T1000 (cell line): ENCODE measurements at places on chromosomes 7 and 10.
A peak's percentile ranks its signal among the peaks of the same experiment; 100 is the strongest.

DNA sequence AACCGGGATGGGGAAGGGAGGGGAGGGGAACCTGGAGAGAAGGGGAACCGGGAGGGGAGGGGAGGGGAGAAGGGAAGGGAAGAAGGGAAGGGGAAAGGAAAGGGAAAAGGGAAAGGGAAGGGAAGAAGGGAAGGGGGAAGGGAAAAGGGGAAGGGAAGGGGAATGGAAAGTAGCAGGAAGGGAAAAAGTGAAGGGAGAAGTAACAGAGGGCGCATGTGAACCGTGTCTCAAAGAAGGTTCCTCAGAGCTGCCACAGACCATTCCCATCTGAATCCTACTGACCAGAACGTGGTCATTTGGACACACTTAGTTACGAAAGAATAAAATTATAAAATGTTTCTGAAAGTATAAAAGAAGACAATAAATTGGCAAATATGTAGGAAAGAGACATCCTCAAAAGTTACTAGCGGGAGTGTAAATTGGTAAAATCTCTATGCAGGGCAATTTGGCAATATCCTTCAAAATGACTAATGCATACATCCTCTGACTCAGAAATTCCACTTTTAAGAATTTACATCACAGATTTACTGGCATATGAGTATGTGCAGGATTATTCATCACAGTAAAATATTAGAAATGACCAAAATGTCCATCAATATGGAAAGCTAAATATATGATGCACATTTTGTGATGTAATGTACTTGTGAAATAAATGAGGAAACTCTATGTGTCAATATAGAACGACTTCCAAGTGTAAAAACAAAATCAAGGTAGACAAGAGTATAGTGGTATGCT, 12.9 kb downstream of the C10orf67 start:
- no peak for DNase-seq

GRCh38 chr10:114881901-114882300, 56.1 kb upstream of the TRUB1 start:
- DNase-seq = no peak

DNA sequence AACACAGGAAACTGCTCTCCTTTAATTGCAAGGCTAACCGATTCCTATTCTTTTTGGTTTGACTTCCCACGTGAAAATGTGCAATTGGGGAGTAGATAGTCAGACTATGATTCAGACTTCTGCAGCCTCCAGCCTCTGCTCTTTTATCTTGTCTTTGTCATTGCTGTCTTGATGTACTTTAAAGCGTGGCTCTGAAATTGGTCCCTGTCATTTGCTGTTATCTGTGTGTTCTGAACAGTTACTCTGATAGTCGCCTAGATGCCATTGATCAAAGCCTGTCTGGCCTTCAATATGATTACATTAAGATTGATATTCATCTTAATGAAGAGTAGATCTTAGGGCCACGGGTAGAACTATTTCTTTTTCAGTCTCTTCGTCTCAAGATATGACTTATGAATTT, 799.2 kb downstream of the REEP3 start:
- no peak for DNase-seq

GRCh38 chr7:151177310-151177709, 9.7 kb downstream of the ASB10 start:
- DNase-seq = no peak

DNA sequence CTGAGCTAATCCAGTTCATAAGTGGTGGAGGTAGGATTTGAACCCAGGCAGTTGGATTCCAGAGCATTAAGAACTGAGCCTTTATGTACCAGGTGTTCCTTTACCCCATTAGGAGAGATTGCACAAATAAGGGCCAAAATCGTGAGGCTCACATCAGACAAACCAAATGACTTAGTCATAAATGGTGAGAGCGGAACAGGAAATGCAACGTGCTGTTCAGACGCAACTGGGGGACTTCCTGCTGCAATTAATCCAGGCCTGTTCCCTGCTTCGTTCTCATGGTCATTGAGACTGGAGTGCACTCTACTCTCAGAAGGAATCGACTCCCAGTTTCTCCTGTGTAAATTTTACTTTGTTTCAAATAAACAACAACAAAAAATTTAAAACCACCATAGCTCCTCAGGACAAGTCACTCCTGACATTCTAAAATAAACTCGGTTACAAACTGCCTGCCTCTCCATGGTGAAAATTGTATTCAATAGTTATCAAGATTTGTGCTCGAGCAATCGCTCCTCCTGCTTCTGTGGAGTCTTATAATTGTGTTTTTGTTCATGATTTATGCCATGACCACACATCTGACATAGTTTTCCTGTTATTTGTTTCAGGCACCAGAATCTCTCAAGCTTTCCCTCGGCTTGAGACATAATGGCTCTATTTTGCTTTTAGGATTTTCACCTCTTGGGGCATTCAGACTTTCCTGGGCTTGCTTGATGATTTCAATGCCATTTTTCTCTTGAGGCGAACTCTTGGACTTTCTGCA, 115.3 kb upstream of the BMPER start:
- no peak for DNase-seq

DNA sequence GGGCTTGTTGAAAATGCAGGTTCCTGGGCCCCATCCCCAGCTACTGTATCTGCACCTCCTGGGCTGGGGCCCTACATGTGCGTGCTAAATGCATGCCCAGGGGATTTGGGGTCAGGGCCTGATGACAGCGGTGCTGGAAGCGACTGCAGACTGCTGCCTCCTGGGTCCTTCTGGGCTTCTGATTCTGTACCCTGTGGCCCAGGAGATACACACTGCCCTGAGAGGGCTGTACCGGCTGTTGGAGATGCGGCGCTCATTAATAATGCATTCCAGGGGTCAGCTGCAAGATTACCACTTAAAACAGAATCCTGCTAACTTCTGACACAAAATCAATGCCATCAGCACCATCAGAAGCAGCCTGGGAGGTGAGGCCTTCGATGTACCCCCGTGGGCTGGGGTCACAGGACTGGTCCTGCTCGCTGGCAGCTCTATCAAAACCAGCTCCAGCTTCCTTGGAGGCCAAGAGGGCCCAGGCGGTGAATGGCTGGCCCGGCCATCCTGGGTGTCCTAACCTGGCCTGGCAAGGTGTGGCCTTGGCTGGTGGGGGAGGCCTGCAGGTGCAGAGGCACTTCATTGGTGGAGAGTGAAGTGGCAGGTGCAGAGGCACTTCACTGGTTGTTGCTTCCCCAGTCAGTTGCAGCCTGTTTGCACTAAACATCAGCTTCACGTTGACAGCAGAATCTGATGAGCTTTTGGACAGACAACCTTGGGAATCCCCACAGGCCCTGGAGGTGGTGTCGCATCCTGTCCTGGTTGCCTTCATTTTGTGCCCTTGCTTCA, 79.2 kb downstream of the GLRX3 start:
- no peak for DNase-seq

GRCh38 chr7:41169317-41169716, 533.6 kb downstream of the INHBA start:
- DNase-seq = no peak

GRCh38 chr10:74445493-74445892, 294.5 kb downstream of the ADK start:
- no peak for DNase-seq

GRCh38 chr10:30439931-30440330, 5.9 kb downstream of the MAP3K8 start:
- DNase-seq = no peak

- DNase-seq = no peak
Observed at GRCh38 chr7:95509199-95509598, 23.5 kb downstream of the ASB4 start.

DNA sequence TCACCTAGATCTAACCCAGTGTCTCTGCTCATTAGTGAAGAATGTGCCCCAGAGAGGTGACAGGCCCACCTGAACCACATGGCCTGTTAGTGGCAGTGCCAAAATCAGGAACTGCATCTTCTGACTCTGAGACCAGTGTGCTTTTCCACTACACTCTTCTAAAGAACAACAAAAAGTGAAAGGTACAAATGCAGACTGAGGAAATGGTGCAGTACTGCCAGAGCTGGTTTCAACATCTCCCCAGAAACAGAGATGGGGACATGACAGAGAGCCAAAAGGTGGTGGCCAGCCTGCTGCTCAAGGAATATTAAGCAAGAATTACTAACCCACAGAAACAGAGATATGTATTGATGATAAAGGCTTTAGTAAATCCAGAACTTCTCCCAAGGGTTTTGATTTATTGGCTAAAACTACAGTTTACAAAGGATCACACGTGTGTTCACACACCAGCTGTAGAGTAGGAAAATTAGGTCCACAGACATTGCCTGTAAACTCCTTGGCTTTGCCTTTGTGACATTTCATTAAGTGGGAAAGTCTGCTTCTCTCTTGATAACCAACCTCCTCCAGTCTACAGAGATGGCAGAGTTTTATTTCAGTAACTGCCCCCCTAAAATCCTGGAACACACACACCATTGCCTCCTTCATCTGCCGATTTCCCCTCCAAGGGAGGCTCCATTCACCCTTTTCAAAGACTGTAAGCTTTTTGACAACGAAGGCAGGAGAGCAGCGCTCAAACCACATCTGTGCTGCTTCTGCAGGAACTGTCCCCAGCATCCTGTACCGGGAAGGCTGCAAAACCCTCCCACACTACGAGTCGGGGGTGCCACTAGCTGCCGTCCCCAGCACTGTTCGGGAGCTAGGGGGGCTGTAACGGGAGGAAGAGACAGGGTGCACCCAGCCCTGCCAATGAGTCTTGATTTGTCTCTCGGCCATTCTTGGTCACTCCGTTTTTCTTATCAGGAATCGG, 29.8 kb downstream of the GSDME start:
- DNase-seq = no peak

DNA sequence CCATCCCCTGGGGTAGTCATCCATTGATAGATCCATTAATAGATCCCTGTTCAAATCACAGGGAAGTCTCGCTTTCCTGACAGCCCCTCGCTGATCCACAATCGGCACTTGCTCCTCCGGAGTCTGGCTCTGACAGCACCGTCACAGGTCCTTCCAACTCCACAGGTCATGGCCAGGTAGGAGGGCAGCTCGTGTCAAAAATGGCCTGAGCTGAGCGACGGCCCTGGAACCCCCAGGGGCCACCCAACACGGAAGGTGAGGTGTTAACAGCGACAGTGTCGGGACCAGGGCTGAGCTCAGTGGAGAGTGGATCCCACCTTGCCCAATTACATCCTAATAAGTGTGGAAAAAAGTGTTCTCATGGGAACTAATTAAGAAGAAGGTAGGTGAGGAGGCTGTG, 219.8 kb downstream of the TCERG1L start:
- no peak for DNase-seq

DNA sequence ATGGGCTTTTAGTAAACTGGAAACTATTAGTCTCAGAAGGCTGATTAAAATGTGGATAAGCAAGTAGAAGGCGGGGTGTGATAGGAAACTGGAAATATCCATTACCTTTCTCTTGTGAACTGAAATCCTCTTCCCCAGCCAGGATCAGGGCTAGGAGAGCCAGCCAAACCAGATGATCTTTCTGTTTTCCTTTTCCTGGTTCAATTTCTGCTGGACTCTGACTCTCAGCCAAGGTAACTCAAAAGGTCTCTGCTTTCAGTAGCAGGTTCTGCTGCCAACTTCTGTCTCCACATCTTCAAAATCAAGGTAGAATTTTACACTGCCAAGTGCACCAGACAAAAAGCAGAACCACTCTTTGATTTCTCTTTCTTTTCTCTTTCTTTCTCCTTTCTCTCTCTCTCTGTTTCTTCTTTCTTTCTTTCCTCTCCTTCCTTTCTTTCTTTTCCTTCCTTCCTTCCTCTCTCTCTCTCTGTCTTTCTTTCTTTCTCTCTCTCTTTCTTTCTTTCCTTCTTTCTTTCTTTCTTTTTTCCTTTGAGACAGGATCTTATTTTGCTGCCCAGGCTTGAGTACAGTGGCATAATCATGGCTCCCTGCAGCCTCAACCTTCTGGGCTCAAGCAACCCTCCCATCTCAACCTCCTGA, 30.8 kb downstream of the OTUD1 start:
- no peak for DNase-seq

GRCh38 chr10:67815571-67816059, 22.4 kb downstream of the DNAJC12 start:
- DNase-seq = peak; percentile 4

GRCh38 chr10:14731875-14732512, 42.7 kb downstream of the FAM107B start:
- no peak for DNase-seq

DNA sequence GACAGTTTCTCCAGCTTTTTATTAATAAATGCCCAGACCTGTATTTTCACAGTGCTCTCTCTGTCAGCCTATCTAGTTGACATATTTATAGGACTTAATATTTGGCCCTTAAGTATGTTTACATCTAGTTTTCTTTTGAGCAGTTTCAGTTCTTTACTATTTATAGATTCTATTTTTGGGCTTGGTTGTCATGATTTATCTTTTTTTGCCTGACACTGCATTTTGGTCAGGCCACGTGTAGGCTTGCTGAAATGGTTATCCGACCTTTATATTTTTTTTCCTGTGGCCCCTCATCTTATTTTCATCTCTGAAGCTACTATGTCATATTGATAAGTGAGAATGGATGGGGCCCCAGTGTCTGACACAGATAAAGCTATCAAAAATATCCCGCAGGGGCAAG, 515.4 kb upstream of the FZD8 start:
- DNase-seq = no peak

GRCh38 chr7:9091282-9091681, 657.9 kb downstream of the NXPH1 start:
- DNase-seq = no peak

DNA sequence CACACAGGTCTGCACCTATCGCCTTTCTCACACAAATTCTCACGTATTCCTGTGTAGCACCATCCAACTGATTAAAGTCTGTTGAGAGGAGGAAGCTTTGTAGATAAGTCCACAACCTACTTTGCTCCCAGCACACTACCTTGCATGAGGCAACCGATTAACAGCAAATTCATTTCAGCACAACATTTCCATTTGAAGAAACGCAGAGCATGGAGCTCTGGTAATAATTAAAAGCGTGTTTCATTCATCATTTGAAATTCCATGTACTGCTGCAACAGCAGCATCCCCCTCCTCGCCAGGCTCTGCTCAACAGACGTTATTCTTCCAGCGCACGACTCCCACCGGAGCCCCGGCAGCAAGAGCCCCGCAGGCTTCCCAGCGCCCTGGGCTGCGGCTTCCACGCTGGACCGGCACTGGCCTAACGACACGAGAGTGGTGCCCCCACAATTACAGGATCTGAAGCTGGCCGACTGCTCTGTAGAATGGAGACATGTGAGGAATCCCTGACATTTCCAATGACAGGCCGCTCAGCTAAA, 118.8 kb downstream of the DIP2C start:
- no peak for DNase-seq

GRCh38 chr7:107684287-107684686, 23.7 kb downstream of the SLC26A4 start:
- no peak for DNase-seq
